ENCODE measurements at places on chromosomes 4 and X.

- DNase-seq, result no peak
Observed at GRCh38 chrX:136687457-136687856, 39.5 kb downstream of the CD40LG start.

GRCh38 chrX:55489314-55490009 lies at the start of gene USP51:
Gene USP51 (minus strand): TSS chrX:55489848. CDS start chrX:55488939, 909 bp downstream.
- DNase-seq, result no peak

DNA sequence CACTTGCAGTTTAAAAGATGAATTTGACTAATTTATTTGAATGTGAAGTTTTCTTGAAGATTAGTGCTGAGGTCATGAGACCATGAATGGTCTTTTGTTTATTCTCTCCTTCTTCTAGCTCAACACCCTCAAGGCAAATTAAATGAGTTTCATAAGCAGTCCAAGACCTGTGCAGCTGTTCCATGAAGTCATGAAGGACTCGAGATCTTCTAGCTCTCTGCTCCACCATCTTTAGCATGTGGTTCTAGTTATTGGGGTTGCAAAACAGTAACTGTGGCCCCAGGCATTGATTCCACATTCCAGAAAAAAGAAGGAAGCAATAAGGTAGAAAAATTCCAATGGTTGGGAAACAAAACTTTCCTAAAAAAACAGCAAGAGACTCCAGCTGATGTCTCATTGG lies 84.2 kb upstream of the HS3ST1 start:
- DNase-seq, result no peak

DNA sequence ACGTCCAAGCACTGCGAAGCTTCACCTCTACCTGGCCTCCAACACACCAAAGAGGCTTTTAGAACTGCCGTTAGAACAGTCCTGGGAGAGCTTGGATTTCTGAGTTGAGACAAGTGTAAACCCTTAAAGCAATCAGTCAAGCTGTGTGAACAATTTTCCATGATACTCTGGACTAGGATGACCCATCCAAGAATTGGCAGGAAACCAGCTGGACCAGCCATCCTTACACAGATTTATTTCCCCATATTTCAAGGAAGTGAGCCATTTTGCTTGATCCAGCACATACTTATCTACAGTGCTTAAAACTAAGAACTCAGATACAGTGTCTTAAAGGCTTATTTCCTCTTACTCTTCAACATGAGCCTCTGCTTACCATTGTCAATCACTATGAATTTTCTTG lies 340.7 kb upstream of the HS3ST1 start:
- no peak for DNase-seq

GRCh38 chr4:146236216-146236615 lies 21.9 kb downstream of the REELD1 start:
- no peak for DNase-seq

DNA sequence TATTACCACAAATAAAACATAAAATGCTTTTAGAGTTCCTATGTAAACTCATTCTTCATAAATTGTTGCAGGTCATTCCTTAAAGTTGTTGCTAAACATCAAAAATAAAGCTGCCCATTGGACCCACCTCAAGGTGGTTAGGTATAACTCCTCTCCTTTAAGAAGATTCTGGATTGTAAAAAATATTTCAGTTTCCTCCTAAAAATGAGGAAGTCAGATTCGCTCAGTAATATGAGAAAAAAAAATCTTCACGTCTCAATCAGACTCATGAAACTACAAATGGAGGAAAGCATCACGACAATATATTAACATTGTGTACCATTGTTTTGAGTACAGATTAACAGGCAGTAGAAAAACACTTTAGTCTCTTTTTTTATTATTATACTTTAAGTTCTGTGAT lies 105.9 kb downstream of the DDX60 start:
- no peak for DNase-seq

DNA sequence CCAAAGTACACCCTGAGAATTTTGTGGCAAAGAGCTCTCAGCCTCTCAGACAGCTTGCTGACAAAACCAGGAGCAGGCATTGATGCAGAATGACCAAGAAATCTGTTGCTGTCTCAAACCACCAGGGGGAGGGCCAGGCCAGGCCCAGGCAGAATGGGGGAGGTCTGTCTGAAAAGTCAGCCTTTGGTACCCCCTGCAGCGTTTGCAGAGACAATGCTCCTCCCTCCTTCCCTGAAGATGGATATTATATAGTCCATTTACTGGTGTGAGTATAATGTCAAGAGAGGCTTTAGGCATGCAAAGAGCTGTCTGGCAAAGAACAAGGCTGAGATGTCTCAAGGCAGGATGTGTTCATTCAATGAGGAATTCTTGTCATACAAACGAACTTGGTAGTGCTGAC lies 52.9 kb upstream of the TRPC5OS start:
- no peak for DNase-seq

- no peak for DNase-seq
Observed at GRCh38 chrX:132412208-132412607, 76.6 kb downstream of the MBNL3 start.

GRCh38 chrX:47177079-47177478 lies 16.6 kb upstream of the UBA1 start:
- no peak for DNase-seq

- no peak for DNase-seq
Observed at GRCh38 chr4:96558466-96558865, 718.6 kb downstream of the PDHA2 start.
